ENCODE measurements at places on chromosomes 5 and 9.

DNA sequence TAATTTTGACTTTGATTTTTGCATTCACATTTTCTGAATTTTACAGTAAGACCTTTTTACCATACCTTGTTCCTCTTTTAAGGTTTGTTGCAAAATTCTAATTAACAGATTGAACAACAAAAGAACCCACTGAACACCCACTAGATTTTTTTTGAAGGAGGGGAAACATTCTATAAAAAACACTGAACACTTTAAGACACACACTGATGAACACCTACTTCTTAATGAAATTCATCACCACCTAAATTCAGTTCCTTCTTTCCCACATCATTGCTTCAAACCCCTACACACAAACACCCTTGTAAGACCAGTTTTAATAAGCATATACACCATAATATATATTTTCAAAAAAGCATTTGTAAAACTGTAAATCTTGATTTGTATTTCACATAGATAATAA, 559.0 kb upstream of the MEF2C start:
- DNase-seq = peak; percentile 46

GRCh38 chr5:77546-77945, 14.4 kb upstream of the PLEKHG4B start:
- DNase-seq = no peak

GRCh38 chr9:104915049-104915448, 12.9 kb downstream of the ABCA1 start:
- no peak for DNase-seq

DNA sequence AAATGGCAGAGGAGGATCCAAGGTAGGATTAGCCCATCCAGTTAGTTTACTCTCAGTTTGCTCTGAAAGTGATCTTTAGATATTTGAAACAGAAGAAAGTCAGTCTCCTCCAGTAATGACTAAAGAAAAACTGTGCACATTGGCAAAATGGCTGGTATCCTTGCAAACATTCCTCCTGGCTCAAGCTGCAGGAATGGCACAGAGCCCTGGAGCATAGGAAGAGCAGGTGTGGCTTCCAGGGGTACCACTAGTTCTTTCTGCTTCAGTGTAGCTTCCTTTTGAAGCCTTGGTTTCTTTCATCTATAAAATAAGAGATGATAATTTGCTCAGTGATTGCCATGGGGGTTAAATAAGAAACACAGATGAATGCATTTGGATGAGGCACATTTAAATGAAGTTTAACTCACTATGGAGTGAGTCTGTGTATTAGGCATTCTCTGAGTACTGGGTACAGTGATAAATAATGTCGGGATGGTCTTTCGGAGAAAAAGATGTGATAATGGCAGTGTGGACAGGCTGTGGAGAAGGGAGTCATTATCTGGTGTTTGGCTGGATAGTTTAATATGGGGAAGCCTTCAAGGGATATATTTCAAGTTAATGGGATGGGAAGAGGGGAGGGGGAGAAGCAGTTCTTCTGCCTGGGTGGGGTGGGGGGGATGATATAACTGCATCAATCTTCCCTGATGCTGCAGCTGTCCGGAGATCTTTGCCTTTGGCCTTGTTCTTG, 217.3 kb upstream of the KLF4 start:
- DNase-seq = no peak

GRCh38 chr5:17813214-17813613, 179.0 kb downstream of the TAF11L14 start:
- DNase-seq = no peak

- no peak for DNase-seq
Observed at GRCh38 chr5:63697811-63698210, 264.4 kb downstream of the HTR1A start.

DNA sequence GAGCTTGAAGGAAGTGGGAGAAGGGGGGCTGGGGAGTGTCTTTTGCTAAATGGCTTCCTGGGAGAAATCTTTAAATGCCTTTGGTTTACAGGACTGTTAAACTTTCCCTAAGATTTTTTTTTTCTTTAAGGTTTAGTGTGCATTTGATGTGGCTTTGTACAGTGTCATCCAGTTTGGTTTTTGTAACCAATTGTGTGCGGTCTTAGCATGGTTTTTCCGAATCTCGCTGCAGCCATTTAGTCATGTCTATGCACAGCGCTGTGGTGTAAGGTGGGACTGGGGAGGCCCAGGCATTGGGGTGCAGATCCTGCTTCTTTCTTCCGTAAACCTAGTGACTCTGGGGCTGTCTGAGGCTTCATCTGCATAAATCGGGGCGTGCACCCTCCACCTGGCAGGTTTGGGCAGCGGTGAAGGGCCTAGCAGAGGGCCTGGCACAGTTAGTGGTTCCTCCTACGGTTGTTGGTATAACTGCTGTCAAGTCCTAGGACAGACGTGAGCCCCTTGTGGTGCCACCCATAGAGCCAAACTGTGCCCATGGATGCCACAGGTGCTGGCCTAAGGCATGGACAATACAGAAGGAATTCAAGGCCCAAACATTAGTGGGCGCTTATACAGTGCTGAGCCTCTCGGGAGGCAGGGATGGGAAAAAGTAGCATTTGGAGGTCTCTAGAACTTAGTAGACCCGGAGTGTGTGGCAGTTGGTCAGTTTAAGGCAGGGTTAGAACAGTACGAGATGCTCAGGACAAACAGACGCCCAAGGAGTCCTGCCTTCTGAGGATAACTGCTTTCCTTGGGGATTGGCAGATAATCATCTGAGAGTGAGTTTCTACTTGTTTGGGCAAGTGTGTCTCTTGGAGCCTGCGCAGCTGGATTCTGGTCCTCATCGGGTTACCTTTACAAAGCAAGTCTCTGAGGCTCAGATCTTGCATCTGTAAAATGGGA, 1.5 kb downstream of the PRRC2B start:
- DNase-seq = peak; percentile 92

DNA sequence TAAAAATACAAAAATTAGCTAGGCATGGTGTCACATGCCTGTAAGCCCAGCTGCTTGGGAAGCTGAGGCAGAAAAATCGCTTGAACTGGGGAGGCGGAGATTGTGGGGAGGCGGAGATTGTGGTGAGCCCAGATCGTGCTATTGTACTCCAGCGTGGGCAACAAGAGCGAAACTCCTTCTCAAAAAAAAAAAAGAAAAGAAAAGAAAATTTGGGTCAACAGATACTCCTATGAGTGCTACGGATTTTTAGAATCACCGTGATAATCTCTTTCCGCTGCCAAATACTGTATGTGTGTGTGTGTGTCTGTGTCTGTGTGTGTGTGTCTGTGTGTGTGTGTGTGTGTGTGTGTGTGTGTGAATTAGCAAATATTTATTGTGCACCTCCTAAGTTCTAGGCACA, 64.4 kb downstream of the ARRDC3 start:
- DNase-seq = no peak

DNA sequence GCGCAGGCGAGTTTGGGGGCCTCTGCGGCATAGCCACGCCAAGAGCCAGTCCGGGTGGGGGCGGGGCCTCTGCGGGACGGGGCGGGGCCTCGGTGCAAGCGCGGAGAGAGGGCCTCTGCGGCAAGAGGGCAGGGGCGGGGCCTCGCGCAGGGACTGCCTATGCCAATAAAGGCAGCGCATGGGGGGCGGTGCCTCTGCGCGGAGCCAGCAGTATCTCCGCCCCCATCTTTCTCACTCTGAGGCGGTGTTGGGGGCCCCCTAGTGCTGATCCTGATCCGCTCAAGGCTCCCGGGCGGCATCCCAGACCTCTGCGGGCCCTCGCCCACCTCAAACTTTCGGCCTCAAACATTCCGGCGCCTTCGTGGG, 9.2 kb upstream of the GPRIN1 start:
- peak; percentile 74 for DNase-seq

GRCh38 chr9:10050016-10050415, 562.8 kb downstream of the PTPRD start:
- DNase-seq = no peak

DNA sequence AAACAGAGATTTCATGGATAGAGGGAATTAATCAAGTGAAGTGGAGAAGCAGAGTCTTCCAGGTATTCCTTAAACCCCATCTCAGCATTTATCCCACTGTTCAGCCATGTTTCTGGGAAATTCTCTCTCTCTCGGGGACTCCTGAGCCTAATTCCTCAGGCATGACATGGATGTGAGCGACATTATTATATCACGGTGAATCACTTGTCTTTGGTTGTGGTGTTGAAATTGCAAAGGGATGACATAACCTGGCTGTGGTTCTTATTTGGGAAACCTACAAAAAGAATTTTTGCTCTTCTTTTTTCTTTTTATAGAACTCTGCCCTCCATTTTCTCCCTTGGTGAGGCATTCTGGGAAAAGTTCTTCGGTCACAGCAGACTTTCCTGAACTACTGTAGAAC, 457.9 kb upstream of the PTGER4 start:
- no peak for DNase-seq

DNA sequence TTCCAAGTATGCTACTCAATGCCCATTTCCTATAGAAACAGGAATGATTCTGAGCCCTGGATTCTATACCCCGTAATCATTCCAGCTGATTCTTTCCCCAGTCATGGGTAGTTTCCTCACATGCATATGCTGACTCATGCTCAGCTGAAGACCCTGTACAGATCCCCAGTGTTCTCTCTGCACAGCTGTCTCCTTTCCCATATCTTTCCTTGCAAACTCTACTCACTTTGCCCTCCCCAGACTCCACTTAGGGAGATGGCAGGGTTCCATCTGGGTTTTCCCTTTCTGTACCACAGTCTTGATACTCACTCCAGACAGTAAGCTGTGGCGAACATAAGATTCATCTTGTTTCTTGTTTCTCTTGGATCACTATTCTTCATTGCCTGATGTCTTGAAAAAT, 357.6 kb downstream of the RAB3C start:
- no peak for DNase-seq

DNA sequence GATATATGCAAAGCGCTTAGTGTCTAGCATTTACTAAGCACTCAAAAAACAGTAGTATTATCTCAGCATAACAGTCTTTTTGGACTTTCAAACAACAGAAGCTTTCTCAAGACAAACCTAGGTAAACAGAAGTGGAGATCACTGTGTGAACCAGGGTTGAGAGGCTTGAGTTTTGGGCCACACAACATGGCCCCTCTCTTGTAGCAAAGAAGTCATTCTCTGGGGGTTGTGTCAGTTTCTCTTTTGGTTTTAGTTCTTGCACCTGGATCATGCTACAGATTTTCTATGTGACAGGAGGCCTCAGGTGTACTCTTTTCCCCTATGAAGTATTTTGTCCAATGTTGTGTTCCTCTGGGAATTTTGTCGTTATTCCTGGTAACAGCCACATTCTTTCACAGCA, 30.0 kb downstream of the INSYN2B start:
- no peak for DNase-seq

DNA sequence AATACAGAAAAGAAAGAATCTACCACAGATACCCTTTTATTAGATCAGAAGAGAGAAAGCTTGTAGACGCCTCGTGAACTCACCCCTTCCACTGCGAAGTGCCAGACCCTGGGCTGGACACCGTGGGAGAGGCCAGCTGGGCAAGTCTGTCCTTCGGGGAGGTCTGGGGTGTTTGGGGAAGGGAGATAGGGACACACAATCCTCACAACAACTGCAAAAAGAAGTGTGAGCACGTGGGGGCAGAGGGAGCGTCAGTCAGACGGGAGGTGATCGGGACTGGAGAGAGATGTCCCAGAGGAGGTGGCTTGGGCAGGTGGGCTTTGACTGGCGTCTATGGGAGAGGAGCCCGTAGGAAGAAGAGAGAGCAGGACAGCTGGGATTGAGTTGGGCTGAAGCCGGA, 27.3 kb upstream of the GRHPR start:
- DNase-seq = no peak

DNA sequence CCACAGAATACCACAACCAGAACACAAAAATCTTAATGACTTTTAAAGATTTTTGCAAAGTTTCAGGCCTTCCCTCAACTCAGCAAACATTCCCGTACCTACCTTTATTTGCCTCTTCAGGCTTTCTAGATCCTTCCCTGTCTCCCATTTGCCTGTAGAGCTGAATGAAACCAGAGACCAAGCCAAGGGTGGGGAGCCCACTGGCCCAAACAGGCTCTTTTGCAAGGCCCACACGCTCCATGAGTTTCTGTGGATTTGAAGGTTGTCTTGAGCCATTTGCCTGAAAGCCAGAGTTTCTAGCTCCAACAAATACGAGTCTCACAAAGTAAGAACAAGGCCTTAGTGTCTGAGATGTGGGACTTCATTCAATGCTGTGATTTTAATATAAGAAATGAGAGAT, 107.8 kb downstream of the GAS1 start:
- no peak for DNase-seq

DNA sequence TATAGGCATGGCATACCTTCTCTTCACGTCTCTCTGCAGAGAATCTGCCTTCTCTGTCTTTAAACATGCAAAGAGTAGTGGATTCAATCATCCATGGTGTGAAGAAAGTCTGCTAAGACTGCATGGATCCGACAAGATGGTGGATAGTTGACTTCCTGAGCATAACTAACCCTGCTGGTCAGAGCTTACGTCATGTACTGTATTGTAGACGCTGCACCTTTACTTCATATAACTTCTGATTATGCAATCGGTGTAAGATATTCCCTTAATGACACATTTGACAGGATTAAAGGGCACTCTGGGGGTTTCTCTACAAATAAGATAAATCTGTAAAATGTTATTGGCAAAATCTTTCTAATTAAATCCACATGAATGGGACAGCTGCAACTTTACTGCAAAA, 240.3 kb upstream of the NREP start:
- DNase-seq = no peak

DNA sequence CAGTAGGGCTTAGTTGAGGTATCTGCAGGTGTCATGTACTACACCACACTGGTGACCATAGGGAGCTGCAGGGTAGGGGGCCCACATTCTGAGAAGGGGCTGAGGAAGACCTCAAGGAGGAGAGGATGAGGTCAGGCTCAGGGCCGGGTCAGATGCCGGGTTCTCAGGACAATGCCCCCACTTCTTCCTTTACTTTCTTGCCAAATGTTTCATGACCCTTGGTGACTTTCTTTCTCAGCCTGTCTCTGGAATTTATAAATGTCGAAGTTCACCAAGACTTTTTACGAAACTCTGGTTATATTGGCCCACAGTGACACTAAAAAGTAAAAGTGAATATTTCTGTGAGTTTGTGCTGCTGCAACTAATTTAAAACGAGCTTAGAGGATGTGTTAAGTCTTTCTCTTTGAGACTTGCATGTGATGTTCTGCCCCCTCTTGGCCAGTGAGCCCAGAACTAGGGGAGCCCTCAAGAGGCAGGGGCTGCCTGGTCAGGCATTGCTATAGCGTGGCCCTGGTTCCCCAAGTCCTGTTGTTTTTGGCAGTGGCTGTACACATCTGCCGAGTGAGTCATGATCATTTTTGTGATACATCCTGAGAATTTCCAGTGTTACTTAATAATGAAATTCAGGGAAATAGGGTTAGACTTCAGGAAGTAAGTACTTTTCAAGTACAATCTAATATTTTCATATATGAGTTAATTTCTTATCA, 11.2 kb downstream of the ACO1 start:
- DNase-seq = no peak
